Activated T-cell treated with anti-CD3 and anti-CD28 coated beads for 48 hours (primary cell): ENCODE measurements at places on chromosomes 3 and 15.

DNA sequence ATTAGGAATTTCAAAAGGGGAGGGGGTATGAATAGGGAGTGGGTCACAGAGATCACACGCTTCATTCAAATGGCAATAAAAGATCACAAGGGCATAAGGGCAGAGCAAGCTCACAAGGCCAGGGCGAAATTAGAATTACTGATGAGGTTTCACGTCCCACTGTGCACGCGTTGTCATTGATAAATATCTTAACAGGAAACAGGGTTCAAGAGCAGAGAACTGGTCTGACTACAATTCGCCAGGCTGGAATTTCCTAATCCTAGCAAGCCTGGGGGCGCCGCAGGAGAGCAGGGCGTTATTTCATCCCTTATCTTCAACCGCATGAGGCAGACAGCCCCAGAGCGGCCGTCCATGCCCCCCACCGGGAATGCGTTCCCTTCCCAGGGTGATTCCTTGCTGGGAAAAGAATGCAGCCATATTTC is 18.1 kb upstream of the SMCO1 start:
- no peak for DNase-seq

DNA sequence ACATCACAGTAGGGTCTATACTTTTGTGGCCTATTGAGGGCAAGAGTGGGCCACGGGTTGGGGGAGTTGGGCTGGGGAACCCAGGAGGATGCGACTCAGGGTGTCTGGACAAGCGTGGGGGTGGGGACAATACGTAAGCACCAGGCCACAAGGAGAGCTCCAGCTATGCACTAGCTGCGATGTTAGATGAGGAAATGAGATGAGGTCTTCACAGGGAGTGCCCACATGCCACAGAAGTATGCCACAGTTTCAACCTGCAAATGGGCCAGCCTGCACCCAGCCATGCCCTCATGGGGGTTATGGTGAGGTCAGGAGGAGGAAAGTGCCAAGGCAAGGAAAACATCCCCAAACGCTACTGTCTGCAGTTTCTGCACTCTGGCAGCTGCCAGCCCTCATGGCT is 30.5 kb downstream of the CACNA2D2 start:
- no peak for DNase-seq

DNA sequence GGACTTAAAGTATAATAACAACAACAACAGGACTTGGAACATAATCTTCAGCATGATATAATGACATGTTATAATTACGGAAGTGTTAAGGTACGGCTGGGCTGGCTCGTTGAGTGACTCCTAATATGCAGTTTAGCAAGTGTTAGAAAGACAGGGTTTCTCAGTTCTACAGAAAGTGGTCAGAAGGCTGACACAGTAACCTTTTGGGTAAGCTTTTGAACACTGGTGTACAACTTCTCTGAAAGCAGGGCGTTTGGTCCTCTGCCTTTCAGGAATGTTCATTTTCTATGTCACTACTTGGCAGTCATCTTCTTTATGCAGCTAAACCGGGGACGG is 133.3 kb upstream of the SLC2A2 start:
- no peak for DNase-seq

- no peak for DNase-seq
Measured at GRCh38 chr3:118833075-118833474, 201.6 kb downstream of the IGSF11 start.

DNA sequence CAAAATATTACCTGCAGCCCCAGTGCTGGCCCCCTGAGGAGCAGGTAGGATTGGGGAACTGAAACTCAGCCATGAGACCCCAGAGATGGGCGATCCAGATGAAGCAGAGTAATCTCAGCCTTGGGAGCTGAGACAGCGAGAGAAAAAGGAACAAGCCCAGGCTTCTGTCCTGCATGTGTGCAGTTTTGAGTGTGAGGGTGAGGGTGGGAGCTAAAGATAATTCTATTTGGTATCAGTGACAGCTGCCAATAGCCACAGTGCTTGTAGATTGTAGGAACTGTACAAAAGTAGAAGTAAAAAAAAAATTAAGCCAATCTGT is 5.9 kb downstream of the ATP8B4 start:
- no peak for DNase-seq

GRCh38 chr3:169494982-169495381 is 168.5 kb downstream of the MECOM start:
- DNase-seq: no peak

- no peak for DNase-seq
Measured at GRCh38 chr15:73821181-73821580, 52.2 kb upstream of the TBC1D21 start.

DNA sequence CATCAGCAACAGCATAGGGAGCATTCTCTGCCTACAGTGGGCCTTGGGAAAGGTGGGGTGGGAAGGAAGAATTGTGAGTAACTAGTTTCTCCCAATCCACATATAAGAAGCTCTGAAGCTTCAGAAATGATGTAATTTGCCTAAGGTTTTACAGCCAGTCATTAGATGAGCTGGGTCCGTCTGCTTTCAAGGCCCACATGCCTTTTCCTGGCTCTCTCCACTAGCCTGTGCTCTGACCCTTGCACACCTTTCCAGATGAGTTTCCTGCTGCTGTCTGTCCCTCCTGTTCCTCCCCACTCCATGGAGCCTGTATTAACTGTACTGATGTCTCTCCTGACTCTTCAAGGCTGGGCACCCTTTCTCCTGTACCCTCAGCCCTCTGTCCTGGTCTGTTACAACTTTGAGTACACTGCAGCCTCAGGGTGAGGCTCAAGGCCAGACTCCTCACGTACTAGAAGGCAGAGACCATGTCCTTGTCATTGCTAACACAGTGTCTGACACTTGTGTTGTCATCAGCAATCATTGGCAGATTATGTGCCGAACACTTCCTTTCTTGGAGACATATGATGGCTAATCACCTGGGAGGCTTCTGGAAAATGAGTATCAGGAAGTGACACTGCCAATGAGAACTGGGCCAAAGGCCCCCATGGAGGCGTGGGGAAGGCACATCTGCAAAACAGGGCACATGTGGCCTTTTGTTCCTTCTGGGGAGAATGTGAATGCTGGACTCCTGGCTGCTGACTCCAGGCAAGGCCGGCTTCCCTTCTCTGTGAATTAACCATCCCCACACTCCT is 6.6 kb downstream of the TM6SF1 start:
- no peak for DNase-seq
